Kidney (tissue), 22 donors: ENCODE measurements at places on chromosomes 4 and X.
A peak's percentile ranks its signal among the peaks of the same experiment; 100 is the strongest.

DNA sequence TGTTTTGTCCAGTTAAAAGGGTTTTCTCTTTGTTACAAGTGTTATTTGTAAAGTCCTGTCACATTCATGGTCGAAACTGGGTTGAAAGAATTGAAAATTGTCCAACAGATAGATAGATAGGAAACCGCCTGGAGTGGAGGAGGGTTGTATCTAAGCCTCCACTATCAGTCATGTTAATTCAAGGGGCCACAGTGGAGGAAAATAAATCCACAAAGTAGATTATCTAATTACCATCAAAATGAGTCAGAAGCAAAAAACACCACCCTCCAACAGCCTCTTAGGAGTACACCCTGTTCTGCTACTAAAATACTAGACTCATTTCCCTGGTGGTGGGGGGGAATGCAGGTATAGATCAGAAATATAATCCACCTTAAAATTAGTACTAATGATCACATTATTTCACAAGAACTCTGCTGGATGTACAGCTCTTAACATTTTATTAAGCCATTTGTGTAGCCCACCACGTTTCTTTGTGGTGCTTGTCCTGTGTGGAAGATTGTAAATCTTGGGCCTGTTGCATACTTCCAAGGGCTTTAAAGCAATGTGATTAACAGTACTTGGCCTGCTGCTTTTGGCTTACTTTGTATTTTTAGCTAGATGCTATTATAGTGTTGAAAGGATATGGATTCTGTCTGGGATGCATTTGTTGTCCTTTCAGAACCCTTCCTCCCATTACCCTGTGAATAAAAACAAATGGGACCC is 26.8 kb downstream of the RBBP7 start:
- DNase-seq = no peak

DNA sequence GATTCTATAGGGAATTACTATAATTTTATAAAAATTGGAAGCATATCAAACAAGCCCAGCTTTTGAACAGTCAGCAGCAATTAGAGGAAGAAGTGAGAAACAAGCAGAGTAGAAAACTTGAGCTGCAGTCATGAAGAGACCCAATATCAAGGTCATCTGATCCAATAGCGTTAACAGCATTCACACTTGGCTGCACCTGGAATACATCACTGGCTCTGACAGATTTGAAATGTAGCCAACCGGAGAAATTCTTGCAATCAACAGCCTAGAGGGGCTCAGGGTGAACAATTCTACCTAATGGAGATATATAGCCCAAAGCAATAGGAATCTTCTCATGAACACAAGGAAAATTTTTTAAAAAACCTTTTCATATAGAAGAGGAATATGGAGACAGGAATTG is 13.6 kb downstream of the DDX53 start:
- DNase-seq = peak; percentile 35

DNA sequence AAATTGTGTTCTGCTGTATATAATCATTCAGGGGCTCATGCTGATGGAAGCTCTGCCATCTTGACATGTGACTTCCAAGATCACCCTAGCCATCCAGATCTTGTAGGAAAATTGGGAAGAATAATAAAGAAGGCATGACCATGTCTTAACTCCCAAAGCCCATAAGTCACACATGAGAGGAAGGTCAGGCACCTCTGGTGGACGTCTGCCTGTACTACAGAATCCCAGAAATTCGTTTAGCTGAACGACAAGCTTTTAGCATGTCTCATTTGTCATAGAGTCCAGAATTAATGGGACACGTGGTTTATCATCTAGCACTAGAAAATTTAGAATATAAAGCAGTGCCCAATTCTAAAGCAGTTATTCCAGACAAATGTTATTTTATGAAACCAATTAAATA is 212.7 kb downstream of the CENPC start:
- DNase-seq = no peak

GRCh38 chrX:45077748-45078424 is 122.8 kb downstream of the DIPK2B start:
- no peak for DNase-seq

GRCh38 chr4:177236886-177237285 is 72.8 kb upstream of the NEIL3 start:
- no peak for DNase-seq

GRCh38 chr4:69458184-69458826 is 37.4 kb downstream of the UGT2B4 start:
- DNase-seq = no peak

DNA sequence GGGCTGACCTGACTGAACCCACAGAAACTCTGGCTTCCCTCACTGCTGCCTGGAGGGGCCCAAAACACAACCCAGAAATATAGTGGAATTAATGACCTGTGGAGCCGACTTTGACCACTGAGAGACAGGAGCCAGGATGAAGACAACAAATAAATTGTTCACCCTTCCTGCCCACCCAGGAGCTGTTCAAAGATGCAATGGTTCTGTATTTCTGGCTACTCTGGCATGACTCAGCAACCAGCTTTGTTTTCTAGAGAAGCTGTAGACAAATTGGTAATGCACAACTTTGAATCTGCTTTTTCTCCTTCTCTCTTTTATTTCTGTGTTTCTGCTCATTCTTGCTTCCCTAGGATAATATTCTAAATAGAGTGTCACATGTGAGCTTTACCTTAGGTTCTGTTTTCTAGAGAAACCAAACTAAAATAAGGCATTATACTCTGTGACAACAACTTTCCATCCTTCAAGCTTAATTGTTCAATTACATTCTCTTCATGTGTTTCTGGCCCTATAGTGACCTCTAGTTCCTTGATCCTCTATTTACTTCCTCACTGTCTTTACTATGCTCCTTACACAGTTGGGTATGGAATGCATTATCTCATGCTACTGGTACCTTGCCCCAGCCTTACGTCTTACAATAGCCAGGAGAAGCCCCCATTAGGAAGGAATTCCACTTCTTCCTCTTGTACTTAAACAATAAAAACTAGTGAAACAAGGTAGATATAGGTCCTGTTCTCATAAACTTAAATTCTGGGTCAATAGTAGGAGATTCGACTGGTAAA is 6.5 kb upstream of the PRKG2 start:
- no peak for DNase-seq

DNA sequence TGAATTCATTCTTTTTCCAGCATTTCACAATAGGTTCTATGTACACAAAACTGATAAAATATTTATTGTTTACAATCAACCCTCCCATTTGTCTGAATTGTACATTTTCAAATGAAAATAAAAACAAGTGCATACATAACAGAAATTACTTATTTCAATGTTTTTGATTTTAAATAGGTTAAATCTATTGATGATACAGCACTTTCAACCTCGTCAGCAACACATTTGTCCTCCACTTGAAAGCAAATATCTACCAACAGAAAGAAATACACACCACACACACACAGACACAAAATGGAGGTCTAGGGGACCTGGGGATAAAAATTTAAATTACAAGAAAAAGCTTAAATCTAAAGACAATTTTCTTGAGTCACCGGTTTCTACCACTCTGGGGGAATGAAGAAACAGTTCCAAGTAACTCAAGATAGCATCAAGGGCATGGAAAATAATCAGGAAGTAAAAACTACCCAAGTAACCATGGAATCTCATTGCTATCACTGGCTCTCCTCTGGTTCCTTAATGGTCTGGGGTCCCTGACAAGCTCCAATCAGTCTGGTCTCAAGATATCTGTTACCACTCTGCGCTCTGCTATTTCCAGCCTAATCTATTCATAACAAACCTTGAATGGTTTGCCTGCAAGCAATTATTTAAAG is 27.6 kb downstream of the ANKRD17 start:
- no peak for DNase-seq

- no peak for DNase-seq
Measured at GRCh38 chrX:140766024-140766611, 56.6 kb downstream of the LINC00632 start.

DNA sequence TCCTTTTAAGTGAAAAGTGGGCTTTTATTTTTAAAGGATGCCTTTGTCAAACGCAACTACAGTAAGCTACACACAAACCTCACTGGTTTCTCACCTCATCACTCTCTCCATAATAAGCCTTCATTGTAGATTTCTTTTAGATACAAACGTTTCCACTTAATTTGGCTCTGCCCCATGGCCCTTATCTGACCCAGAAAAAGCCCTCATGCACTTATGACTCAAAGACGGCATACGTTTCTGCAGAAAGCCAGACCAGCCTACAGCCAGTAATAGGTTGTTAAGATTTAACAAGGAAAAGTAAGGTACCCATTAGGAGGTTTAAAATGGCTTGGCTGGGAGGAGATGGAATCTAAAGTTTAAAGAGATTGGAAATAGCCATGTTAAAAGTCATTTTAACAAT is 914.6 kb upstream of the INTU start:
- DNase-seq = no peak

GRCh38 chrX:75365243-75365975 is 91.5 kb downstream of the UPRT start:
- no peak for DNase-seq

GRCh38 chrX:32744921-32745320 is 466.4 kb downstream of the DMD start:
- no peak for DNase-seq

DNA sequence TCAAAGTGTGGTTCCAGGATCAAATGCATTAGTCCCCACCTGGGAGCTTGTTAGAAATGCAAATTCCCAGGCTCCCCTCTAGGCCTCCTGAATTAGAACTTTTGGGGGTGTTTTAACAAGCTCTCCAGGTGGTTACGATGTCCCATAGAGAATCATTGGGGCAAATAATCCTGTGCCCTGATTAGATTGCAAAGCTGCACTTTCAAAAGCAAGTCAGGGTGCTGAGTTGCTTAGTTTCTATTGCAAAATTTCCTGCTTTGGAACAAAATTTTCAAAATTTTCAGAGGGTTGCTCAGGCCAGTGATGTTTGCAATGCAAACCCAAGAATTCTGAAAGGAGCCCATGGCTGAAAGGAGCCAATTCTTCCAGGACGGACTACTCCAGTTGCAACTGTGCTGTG is 71.0 kb downstream of the MGST2 start:
- no peak for DNase-seq

- DNase-seq = peak; percentile 46
Measured at GRCh38 chr4:71229477-71230270, 109.1 kb upstream of the SLC4A4 start.

DNA sequence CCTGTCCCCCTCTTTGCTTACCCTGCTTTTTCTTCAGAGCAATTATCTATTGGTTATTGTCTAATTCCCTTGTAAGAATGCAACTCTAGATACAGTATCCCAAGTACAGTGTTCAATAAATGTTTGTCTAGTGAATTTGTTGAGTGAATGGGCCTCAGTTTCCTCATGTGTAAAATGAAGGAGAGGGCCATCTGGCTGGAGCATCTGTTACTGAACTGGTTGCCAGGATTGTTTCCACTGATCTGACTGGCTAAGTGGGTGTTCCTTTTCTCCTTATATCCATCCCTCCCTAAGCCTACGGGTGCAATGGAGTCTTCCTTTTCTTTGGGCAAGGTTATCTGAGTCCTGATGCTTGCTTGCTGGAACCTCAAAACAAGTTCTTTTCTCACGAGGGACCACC is 185.2 kb upstream of the RPS6KA3 start:
- no peak for DNase-seq

DNA sequence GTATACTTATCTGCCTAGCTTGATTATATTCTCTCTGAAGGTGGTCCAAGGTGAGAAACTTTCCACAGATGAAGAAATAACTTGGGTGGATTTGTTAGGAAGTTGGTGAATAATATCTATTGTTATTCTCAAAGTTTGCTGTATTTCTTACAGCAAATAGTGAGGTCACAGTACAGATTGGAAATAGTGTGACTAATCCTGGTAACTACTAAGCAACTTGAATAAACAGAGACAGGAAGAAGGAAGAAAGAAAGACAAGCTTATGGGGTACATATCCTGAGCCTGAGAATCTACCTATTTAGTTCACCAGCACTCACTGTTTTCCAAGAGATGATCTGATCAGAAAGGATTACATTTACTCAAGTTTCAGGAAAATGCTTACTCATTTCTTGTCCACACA is 1416.1 kb downstream of the RPA4 start:
- no peak for DNase-seq

DNA sequence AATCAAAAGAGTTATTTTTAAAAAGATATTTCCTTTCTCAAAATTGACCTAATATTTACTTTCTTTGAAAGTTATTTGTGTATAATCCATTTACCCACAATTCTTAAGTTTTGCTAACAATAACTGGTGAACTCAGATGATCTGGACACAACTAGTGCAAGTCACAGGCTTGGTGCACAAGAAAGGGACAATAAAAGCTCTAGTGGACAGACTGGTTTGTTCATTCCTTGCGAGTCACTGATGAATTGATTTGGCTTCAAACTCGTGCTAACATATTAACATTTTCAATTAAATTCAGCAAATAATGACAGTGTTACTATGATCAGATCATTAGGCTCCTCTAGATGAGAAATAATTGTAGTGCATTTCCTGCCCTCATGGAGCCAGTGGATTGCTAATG is 169.2 kb downstream of the BMPR1B start:
- no peak for DNase-seq

DNA sequence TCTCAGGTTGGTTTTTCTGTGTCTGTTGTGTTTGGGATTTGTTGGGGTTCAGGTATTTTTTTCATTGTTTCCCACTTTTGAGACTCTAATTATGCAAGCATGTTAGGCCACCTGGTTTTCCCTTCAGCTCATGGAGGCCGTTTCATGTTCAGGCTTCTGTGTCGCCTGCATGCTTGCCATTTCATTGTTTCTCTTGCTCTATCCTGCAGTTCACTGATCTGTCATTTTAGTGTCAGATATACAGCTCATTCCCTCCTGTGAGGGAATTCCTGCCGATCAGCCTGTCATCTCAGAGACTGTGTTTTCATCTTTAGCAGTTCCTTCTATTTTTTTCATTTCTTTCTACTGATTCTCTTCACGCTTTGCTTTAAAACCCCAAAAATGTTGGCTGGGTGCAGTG is 49.4 kb upstream of the HGFAC start:
- no peak for DNase-seq

GRCh38 chr4:8651661-8652180 is 59.2 kb downstream of the CPZ start:
- no peak for DNase-seq
